ENCODE measurements at places on chromosomes 12 and 14.

DNA sequence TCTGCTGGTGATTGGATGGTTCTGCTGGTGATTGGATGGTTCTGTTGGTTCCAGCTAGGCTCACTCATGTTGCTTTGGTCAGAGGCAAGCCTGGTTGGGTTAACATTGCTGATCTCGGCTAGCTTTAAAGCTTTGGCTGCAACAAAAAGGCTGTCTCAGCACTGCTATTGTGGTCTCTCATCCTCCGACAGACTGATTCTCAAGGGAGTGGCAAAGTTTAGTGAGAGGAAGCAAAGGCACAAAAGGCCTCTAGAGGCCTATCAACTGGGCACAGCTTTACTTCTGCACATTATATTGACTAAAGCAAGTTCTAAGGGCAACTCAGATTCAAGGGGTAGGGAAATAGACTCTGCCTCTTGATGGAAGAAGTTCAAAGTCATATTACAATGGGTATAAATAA lies 84.7 kb upstream of the LGR5 start:
- DNase-seq, result no peak

GRCh38 chr12:105912882-105913678 lies 225.7 kb downstream of the NUAK1 start:
- no peak for DNase-seq

DNA sequence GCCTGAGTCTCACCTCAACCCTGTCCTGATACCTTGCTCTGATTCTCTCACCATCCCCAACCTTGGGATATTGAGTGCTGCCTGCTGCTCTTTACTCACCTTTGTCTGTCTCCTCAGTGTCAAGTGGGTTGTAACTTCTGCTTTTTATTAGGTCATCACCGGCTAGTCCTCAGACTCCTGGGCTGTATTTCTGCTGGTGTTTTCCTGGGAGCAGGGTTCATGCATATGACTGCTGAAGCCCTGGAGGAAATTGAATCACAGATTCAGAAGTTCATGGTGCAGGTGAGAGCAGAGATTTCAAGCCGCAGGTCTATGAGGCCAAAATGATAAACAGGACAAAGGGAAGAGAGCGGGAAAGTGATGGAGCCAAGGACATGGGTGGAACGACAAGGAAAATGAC lies 498 bp downstream of the SLC39A2 start:
- no peak for DNase-seq

DNA sequence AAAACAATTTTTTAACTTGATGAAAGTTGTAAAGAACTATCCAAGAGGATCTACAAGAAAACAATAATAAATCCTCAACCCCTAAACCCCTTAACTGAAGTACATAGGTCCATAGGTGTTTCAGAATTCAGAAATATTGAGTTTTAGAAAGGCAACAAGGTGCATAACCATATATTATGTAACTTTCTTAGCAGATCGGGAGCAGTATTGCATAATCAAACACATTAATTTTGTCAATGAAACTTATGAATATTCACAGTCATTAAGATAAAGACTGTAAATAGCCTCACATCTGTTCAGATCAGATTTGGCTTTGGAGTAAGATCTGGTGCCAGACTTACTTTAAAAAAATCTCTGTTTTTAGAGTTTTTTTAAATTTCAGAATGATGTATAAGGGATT lies 647.1 kb upstream of the FLRT2 start:
- DNase-seq, result no peak

DNA sequence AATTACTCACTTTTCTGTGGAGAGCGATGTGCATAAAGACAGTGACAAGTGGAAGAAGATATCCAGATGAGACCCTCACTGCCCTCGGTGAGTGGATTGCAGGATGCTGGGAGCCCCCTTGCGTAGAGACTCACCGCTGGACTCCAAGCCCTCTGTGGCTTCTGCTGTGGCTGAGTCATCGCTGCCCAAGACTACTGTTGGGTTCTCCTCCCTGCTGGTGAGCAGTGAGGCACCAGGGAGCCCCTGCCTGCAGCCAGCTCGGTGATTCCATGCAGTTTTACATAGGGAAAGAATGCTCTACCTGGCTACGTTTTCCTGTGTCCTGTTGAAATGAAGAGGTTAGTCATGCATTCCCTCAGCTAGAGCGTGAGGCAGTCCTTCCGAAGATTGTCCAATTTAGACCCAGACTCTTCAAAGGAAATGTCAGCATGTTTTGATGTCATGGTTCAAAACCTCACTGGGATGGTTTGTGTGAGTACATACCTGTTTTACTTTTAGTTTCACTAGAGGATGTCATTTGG lies 28.2 kb downstream of the TRAF3 start:
- DNase-seq, result no peak

- no peak for DNase-seq
Measured at GRCh38 chr14:68639000-68639757, 153.7 kb downstream of the ZFP36L1 start.

DNA sequence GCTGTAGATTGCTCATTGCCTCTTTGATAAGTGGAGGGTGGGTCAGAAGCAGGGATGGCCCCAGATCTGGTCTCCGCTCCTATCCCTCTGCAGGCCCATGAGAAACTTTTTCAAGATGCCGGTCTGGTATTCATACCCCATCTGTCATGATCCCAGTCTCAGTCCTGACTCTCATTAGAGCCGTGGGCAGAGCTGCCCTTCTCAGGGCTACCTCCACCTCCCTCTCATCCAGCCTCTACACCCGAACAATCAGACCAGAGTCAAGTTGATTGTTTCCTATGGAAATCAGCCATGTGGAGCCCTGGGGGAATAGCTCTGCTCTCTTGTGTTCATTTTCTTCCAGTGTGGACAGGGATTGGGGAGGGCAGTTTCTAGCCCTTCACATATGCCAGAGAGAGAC lies 45.8 kb downstream of the NEUROD4 start:
- DNase-seq, result no peak

DNA sequence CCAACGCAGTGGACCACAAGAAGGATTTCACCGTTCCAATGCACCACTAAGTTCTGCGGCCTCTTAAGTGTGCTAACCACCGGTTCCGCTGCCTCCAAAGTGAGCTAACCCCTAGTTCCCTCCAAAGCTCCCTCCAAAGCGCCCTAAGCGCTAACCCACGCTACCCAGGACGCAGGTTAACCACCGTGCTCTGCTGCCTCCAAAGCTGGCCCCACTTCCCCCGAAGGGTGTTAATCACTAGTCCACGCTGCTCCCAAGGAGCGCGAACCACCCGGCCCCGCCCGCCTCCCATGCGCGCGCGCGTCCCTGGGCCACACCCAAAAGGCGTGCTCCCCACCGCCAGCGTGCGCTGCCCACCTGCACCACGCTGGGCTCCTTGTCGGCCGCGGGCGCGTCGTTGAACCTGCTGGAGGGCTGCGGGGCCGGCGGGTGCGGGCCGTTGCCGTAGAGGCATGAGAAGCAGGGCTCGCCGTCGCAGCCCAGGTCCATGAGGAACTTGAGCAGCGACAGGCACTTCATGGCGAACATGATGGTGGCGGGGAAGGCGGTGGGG lies 11.7 kb downstream of the FAM181A start:
- DNase-seq, result no peak

DNA sequence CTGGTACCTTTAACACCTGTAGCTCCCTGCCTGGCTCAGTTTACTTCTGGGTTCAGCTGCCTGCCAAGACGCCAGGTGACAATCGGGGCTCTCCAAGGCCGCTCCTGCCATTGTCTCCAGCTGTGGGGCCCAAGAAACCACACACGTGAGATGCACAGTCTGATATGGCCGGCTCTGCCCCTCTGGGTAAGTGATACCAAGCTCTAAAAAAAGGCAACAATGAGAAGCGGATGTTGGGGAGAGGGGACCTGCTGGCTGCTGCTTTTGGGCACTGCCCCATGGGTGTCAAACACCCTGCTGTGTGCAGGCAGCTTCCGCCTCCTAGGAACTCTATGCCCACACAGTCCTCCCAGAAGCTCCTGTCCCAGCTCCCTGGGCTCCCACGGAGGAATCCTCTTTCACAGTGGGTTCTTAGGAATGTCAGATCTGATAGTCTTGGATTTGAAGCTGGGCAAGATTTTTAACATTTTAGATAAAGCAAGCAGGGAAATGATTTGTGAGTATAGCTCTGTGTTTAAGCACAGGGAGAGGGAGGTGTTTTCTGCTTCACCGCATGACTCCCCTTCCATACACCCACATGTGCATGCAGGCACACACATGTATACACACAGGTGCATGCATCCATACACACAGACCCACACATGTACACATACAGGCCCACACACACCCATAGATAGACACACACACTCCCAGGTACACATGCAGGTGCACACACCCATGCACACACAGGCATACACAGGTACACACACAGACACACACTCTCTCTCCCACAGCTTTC lies 1135.8 kb downstream of the BCL11B start:
- no peak for DNase-seq

DNA sequence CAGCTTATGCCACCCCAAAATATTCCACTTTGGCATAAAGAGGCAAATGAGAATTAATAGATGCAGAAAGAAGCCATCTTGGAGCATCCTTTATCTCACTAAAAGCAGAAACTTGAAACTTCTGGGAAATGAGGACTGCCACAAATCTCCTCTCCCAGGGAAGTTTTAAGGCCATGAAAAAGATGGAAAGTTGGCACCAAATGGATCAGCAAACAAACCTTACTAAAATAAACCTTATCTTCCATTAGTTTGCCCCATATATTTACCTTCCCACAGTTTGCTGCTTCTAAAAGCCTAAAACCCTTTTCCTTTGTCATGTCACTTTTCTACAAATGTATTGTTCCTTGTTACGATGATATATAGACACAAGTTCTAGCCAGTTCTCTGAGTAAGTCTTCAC lies 340.0 kb upstream of the USP15 start:
- no peak for DNase-seq

DNA sequence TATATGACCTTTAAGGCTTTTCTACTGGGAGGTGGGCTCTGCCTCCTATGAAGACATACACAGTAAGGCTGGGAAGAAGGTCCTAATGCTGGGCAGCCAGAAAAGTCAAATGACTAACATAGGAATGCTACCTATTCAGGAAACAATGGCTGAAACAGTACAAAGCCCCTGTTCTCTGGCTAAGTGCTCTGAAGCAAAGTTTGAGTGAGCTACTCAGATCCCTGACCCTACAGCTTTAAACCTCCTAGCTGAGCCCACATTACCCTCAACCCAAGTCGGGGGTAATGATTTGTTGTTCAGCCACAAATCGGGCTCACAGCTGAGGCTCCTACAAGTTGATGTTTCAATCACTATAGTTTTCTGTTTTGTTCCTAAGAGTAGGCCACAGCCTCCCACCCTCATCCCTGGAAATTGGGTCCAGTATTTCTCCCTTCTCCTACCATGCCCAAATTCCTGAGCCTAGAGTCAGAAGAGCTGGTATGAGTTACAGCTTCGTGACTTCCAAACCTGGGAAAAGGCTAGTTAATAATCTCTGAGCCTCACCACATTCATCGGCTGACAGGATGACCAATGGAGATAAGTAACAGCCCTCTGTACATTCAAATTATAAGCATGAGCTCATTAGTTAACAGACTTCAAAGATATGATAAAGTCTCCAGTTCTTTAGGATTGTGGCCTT lies 46.5 kb downstream of the BTBD7 start:
- no peak for DNase-seq

DNA sequence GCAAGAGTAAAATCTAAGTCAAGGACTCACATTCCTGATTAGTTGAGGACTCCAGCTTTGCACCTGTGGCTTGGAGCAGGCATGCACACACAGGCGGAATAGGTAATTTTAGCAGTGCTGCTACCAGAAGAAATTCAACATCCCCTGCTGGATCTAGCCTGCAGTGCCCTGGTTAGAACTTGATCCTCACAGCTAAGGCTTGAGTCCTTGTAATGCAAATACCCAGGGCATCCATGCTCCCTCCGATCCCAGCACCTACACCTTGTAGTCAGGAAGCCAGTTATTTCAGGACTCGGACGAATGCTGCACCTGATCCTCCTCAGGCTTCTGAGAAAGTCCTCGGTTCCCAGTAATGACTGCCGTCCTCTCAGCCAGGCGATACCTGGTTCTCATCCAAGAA lies 309.0 kb upstream of the AMIGO2 start:
- DNase-seq, result no peak

- no peak for DNase-seq
Measured at GRCh38 chr12:63150713-63151622, at the start of gene AVPR1A. Gene AVPR1A, minus strand, starts transcription at chr12:63151201. Its CDS starts 365 bp downstream, at chr12:63150836.

DNA sequence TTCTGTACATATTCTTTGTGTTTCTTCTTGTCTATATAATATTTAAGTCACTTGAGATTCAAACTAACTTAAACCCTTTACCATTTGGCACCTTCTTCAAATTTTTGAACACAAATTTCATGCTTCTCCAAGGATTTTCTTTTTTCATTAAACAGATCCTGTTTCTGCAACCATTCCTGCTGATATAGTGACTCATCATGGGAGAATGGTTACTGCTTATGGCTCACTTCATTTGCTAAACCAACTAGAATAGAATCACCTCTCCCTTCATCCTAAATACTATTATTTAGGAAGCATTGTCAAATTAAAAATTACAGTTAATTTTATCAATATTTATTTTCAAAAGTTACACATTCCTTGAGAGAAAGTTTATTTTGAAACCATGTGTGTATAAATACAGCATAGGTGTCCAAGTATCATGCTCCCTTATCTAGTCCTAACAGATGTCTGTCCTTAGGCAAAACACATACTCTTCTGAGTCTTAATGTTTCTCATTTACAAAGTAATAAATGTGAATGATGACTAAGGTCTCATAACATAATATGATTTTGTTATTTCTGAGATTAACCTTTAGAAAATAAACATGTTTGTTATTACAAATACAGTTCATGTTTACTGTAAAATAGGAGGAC lies 40.7 kb downstream of the PLCZ1 start:
- no peak for DNase-seq

DNA sequence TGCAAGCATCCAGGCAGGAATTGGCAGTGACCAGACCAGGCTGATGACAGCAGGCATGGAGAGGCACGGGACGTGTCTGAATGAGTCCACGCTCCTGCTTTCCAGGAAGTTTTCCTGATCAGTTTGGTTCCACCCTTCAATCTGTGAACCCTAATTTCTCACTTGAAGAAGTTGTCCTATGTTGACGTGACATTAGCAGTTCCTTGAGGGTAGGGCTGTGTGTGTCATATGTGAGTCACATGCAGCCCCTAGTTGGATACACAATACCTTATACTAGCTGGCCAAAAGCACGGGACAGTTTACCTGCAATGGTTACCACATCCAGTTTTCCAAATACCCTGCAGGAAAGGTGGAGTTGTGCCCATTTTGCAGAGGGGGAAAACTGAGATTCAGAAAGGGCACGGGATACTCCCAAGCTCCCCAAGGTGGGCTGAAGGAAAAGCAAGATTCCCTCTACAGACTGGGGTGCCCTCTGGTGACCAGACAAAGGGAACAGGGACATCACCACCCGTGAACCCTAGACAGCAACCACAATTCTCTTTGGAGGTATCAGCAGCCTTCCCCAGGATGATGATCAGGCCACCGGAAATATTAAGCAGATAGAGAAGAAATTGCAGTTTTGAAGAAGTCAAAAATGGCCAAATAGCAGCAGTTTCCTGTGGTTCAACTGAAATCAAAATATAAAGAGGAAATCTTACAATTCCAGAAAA lies 194.5 kb downstream of the PHETA1 start:
- no peak for DNase-seq

DNA sequence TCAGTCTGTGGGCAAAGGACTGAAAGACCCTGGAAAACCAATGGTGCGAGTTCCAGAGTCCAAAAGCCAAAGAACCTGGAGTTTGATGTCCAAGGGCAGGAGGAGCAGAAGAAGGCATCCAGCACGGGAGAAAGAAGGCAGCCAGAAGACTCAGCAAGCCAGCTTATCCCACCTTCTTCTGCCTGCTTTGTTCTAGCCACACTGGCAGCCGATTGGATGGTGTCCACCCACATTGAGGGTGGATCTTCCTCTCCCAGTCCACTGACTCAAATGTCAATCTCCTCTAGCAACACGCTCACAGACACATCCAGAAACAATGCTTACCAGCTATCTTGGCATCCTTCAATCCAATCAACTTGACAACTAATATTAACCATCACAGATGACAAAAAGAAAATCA lies 57.2 kb upstream of the CAPRIN2 start:
- no peak for DNase-seq

GRCh38 chr12:109369831-109370230 lies 22.1 kb downstream of the MYO1H start:
- no peak for DNase-seq

Data from fibroblast of skin of left biceps (primary cell).